IMR-90 (cell line): ENCODE measurements at places on chromosomes 1 and 21. TPM values are rescaled to one million over a fixed set of nuclear protein-coding genes. Genes with fewer than 3 reads are reported as not detected.

CLCA1 gene
- total RNA-seq: not detected in 2 replicates

LRRC8D gene
- 34.7 and 35.3 TPM in 2 replicates for total RNA-seq

TPM3 gene
- total RNA-seq: 530 and 974 TPM in 2 replicates

GRCh38 chr21:44011579-44012473 lies at the start of gene TRAPPC10:
TSS of gene TRAPPC10 (plus strand) at chr21:44012309. CDS start at chr21:44012494, 185 bp downstream.
- peak; percentile 80 for DNase-seq

DNA sequence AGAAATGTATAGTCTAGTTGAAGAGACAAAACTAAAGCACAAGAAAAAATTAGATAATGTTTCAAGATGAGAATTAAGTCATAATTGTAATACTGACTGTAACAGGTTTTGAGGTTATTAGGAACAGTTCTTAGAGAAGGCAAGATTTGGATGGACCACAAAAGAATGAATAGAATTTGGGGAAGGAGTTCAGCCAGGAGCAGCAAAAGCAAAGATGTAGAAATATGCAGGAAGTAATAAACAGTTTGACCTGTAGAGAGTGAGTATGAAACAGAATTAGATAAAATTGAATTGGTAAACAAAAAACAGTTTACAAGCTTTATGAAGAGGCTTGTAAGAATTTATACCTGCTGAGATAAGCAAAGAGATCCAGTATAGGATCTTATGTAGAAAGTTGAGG lies 16.3 kb downstream of the VPS45 start:
- DNase-seq: peak; percentile 14

DNA sequence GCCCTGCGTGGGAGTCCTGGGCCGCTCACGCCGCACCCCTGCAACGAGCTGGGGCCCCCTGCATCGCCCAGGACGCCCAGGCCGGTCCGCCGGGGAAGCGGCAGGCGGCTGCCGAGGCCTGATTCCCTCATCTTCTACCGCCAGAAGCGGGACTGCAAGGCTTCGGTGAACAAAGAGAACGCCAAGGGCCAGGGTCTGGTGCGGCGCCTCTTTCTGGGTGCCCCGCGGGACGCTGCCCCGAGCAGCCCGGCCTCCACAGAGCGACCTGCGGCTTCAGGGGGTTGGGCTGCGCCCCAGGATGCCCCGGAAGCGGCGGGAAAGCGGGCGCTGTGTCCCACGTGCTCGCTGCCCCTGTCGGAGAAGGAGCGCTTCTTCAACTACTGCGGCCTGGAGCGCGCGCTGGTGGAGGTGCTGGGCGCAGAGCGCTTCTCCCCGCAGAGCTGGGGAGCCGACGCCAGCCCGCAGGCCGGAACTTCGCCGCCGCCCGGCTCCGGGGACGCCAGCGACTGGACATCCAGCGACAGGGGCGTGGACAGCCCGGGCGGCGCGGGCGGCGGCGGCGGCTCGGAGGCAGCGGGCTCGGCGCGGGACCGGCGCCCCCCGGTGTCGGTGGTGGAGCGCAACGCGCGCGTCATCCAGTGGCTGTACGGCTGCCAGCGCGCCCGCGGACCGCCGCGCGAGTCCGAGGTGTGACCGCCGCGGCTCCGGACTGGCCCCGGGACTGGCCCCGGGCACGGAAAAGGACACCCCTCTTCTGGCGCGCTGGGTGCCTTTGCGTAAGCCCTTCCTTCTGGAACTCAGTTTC lies 2.7 kb downstream of the FAM110D start:
- DNase-seq: peak; percentile 31

DNA sequence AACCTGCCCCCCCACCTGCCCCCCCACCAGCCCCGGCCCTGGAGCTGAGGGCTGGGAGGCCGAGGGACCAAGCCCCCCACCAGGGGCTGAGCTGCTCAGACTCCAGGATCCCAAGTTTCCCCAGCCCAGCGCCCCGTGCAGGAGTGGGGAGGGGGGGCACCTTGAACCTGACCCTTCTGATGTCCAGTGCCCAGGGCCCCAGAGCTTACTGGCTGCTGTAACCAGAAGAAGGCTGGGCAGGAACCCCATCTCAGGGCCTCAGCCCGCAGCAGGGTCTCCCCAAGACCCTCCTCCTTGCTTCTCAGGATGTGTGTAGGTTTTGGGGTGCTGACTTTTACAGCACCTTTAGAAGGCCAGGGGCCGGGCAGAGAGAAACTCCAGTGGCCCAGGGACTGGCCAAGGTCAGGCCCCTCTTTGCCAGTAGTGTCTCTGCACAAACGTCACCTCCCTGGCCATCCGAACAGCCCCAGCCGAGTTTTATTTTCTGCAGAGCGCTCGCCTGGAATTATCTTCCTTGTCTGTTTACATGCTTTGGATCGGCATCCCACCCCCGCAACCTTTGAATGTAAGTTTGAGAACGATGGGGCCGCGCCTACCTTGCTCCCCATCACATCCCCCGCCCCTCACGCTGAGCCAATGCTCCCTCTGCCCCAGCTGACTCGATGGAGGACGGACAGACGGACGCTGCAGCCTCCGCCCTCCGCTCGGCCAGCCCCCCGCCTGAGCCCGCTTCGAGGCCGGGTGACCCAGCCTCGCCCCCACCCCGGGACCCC lies 70.1 kb upstream of the CASZ1 start:
- peak; percentile 48 for DNase-seq

DNA sequence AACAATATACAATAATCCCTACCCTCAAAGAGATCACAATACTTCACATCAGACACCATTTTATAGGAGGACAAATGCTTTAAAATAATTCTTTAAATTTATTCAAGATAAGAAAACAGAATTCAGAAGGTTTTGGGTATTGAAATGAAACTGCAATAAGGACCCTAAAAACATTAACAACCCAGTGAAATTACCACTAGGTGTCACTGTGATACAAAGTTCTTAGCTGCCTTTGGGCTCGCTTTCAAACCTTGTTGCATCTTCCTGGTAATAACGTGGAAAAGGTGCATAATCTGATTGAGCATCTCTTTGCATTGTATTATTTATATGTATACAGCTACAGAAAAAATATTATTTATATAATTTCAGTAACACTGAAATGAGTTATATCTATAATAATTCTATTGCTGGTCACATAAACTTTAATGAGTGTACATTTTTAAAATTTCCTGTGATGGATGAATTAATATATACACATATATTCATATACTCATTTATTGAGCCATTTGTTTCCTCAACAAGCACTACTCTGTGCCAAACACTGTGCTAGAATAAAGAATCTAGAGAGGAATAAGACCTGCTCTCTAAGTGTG lies 185.2 kb downstream of the FAF1 start:
- peak; percentile 74 for DNase-seq

- no peak for DNase-seq
These were observed 4.3 kb downstream of the GUK1 start for GRCh38 chr1:228144193-228144992.

- peak; percentile 12 for DNase-seq
These were observed 11.7 kb downstream of the OPTC start for GRCh38 chr1:203505526-203506204.

DNA sequence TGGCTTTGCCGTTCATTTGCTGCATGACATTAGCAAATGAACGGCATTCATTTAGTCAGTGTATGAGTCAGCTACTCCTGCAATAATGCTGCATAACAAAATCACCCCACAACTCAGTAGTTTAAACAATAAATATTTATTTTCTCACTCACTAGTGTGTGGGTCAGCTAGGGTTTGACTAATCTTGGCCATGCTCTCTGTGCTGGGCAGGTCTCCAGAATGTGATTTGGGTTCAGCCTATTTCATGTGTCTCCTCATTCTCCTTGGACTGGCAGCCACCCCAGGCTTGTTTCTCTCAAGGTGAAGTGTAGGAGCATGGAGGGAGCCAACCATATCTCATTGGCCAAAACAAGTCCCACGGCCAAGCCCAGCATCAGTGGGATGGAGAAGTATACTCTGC lies 104.3 kb downstream of the LACTBL1 start:
- peak; percentile 41 for DNase-seq

GRCh38 chr1:8371372-8371991 lies 53.6 kb downstream of the SLC45A1 start:
- DNase-seq: no peak

GRCh38 chr1:33692206-33693188 lies 171.4 kb upstream of the HMGB4 start:
- no peak for DNase-seq
